ENCODE measurements at places on chromosomes 4 and X.

DNA sequence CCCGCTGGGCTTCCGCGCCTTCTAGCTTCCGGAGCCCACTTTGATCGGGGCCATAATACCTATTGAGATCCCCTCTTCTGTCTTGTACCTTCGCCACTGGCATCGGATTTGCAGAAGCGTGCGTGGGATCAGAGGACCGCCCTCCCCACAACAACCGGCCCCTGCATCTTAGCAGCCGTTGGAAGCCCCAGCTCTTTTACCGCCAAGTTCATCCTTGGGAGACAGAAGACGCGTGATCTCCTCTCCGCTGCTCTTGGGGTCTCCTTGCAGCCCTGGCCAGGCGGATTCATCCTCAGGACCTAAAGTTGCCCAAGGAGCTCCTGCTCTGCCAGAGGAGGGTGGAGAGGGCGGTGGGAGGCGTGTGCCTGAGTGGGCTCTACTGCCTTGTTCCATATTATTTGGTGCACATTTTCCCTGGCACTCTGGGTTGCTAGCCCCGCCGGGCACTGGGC is 1.6 kb downstream of the SLIT2 start:
- no peak for DNase-seq

DNA sequence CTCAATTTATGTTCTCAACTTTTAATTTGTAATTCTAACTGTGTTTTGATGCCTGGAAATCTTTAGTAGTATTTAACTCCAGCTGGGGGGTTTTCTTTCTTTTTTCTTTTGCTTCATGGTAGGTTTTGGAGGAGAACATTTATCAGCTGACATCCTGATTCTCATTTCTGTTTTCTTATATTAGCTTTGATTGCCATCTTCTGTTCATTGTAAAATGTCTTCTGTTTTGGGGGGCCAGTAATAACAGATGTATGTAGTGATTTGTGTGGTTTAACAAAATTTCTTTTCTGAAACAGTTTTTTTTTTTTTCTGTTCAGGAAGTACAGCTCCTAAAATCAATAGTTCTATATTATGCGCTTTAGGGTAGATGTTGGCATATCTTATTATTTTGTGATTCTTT is 182.2 kb downstream of the GABRB1 start:
- no peak for DNase-seq

GRCh38 chrX:112913807-112914206 is 73.2 kb upstream of the AMOT start:
- DNase-seq: no peak

GRCh38 chr4:23922541-23923111 is 32.8 kb upstream of the PPARGC1A start:
- no peak for DNase-seq

DNA sequence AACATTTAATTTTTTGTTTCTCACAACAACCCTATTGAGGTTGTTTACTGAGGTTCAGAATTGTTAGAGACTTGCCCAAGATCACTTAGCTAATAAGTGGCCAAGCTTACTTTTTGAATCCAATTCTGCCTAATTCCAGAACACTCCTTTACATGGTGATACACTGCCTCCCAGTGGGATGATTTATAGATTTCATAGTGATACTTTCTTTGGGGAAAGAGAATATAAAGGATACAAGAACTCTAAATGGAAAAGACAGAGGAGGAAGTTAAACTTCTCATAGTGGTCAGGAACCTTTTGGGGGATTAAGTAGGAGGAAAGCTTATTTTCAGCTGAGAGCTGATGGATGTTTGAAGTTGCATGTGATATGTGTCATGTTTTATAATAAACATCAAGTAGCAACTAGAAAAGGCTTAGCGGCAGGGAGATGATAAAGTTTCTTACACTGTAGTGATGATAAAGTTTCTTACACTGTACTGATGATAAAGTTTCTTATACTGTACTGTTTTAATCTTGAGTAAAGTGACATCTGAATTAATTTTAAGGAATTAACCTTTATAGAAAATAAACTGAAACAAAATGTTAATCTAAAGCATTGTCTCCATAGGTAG is 15.3 kb downstream of the STAG2 start:
- no peak for DNase-seq

- no peak for DNase-seq
Observed at GRCh38 chrX:136810493-136810892, 29.8 kb upstream of the ARHGEF6 start.

DNA sequence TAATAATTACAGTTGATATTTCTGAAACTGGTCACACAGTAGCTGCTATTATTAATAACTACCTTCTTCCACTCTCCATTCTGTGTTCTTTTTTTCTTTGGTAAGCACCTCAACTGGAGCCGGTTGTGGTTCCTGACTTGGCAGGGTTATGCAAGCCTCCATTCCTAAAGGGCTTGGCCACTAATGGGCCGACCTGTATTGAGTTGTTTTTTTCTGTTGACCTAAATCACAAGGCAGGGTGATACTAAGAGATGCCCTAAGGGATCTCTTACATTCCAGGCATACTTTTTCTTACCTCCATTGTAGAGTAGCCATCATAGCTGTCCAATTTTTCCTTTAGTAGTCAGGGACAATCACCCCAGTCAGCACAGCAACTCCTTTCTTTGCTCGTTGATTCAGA is 1295.8 kb upstream of the ADGRL3 start:
- no peak for DNase-seq

DNA sequence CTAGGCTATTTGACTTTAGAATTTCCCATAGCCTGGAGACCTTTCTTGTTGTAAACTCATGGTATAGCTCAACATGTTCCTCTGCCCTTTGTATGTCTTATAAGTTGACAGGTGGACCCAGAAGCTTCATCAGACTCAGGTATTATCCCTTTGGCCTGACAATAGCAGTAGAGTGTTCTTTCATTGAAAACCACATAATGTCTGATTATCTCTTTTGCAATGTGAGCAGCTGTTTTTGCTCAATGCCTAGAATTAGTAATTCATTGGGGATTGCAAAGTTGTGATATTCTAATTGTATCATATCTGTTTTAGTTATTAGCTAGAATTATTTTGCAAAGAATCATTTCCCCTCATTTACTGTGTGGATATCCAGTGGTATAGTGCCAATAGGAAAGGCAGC is 27.5 kb downstream of the TBC1D19 start:
- DNase-seq: no peak

GRCh38 chr4:94827481-94828110 is 69.8 kb downstream of the BMPR1B start:
- DNase-seq: no peak

GRCh38 chrX:24760363-24761000 is 66.8 kb downstream of the POLA1 start:
- no peak for DNase-seq

- DNase-seq: no peak
Observed at GRCh38 chr4:53273726-53274125, 92.1 kb downstream of the SCFD2 start.

- no peak for DNase-seq
Observed at GRCh38 chr4:186840771-186841301, 117.2 kb upstream of the FAT1 start.

DNA sequence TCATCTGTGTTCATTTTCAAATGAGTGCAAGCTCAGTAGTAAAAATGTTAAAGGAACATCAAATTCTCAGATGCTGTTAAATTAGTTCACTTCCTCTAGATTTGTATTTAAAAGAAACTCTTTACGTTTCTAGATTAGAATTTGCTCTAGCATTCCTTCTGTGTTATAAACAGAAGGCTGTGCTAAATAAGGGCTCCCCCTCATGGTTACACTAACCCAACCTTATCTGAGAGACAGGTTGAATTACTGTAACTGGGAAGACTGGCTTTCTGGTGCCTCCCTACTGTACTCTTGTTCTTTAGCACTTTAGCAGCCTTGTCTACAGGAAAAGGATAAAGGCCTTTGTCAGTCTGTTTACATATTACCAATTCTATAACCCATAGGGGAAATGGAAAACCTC is 56.8 kb downstream of the RXFP1 start:
- DNase-seq: no peak

- no peak for DNase-seq
Observed at GRCh38 chr4:63155561-63155960, 1253.7 kb downstream of the TECRL start.

GRCh38 chr4:89056953-89057398 is at the start of gene FAM13A:
TSS of gene FAM13A (minus strand) at chr4:89057185. CDS start at chr4:89056964, 221 bp downstream.
- peak; percentile 8 for DNase-seq

DNA sequence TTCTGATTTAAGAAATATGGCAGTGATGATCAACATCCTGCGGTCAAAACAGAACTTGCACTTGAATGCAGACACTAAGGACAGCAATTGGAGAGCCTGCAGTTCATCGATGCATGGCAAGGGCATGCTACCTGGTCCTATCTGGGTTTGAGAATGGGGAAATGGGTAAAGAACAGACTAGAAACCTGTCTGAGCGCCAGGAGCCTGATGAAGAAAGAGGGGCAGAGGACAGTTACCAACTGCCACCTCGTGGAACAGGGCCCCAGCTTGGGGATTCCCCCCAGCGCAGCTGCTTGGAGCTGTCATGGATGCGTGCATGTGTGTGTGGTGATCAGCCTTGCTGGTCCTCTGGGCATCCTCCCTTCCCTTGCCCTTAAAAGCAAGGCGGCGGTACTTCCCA is 30.2 kb upstream of the NKRF start:
- DNase-seq: no peak

GRCh38 chr4:126592088-126592487 is 1040.7 kb upstream of the INTU start:
- DNase-seq: no peak

- no peak for DNase-seq
Observed at GRCh38 chrX:110796407-110796697, 735 bp upstream of the CHRDL1 start.

DNA sequence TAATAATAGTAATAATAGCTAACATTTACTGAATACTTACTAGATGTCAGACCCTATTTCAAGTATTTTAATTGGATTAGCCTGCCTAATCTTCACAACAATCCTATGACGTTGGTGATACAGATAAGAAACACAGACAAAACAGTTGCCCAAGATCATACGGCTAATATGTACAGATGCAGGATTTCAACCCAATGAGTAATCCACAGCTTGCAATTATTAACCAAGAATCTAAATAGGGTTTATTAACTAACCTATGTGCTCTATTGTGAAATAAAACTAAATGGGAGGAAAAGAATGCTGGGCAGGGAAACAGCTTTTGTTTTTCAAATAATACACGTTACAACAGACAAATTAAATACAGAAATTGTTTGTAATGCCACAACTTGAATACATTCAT is 23.4 kb downstream of the FBXO8 start:
- DNase-seq: no peak

DNA sequence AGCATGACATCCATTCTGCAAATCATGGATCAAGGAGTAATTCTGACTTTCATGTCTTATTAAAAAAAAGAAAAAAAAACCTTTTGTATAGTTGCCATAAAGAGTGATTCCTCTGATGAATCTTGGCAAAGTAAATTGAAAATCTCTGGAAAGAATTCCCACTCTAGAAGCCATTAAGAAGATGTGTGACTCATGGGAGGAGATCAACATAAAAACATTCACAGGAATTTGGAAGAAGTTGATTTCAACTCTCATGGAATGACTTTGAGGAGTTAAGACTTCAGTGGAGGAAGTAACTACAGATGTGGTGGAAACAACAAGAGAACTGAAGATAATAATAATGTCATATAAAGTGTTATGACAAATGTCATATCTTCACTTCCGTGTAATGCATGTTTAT is 204.2 kb downstream of the PABPC4L start:
- DNase-seq: no peak

- no peak for DNase-seq
Observed at GRCh38 chrX:118577041-118577440, 81.4 kb downstream of the DOCK11 start.

DNA sequence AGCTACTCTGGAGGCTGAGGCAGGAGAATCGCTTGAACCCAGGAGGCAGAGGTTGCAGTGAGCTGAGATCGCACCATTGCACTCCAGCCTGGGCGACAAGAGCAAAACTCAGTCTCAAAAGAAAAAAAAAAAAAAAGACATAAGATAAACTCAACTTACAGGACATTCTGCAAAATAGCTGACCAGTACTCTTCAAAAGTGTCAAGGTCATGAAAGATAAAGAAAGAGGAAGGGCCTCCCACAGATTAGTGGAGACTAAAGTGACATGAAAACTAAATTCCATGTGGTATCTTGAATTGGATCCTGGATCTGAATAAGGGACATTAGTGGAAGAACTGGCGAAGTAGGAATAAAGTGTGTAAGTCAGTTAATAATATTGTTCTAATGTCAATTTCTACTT is 63.3 kb downstream of the ZNF182 start:
- no peak for DNase-seq

DNA sequence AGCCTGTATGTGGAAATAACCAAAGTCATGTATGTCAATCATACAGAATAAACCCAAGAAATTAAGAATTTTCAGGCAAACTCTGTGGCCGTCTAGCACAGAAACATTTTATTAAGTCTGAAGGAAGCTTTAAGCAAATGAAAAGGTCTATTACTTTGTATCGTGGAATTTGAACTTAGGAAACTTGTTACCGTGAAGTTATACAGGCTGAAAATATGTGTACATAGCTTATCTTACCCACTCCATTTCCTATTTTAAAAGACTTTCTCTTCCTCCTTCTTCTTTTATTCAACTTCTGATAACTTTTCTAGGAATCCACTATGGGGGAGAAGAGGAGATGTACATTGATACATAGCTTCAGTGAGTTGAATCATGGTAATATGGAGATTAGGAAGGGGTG is 108.3 kb downstream of the AGTR2 start:
- no peak for DNase-seq

DNA sequence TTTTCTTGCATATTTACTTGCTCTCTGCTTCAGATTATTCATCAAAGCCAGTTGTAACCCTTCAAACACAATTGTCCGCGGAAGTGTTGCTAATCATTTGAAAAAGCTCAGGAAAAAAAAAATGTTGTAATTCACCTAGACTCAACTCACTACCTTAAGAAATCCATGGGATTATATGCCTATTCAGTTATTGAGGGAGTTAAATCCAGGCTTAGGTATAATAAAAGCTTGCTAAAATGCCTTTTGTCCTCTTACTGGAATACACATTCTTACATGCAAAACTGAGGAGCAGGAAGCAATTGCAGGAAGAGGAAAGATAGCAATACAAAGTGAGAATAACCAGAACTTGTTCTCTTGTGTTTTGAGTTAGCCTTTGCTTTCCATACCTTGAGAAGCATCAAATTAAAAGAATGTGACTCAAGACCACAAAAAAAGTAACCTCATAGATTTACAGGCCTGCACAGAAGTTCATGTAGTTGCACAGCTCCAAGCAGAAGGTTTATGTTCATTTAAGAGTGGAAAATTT is 91.4 kb upstream of the FAM241A start:
- DNase-seq: no peak

GRCh38 chr4:53709693-53710092 is 118.4 kb upstream of the LNX1 start:
- DNase-seq: no peak

- DNase-seq: no peak
Observed at GRCh38 chr4:181420950-181421349, 822.3 kb upstream of the TENM3 start.

All from nucleus accumbens (tissue), 56 donors.